ENCODE measurements at places on chromosomes 4 and X.
A peak's percentile ranks its signal among the peaks of the same experiment; 100 is the strongest.

GRCh38 chr4:129162450-129162849 lies 66.5 kb downstream of the C4orf33 start:
- no peaks in the 10 kb centered on the region for H3K36me3 ChIP-seq
- no peaks in the 10 kb centered on the region for H3K4me1 ChIP-seq
- no peak for DNase-seq
- H3K27me3 ChIP-seq = no peaks in the 10 kb centered on the region

DNA sequence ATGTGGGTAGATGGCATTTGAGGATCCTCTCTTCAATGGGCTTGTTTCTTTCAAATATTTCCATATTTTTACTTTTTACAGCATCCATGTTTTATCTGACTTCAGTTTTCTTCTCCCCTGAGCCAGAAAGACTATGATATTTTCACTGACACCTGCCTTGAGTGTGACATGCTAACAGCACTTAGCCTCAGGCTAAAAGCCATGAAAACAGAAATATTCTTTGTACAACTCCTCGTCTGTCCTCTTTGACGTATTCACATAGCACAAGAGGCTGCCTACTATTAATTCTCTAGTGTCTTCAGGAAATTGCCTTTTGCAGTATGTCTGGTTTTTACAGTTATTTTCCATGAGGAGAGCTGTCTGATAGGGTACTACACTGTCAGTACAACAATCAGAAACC lies 215.0 kb downstream of the MAD2L1 start:
- no peaks in the 10 kb centered on the region for H3K4me1 ChIP-seq
- H3K27ac ChIP-seq = no peak overlapping the region
- no peaks in the 10 kb centered on the region for H3K27me3 ChIP-seq
- DNase-seq = no peak

DNA sequence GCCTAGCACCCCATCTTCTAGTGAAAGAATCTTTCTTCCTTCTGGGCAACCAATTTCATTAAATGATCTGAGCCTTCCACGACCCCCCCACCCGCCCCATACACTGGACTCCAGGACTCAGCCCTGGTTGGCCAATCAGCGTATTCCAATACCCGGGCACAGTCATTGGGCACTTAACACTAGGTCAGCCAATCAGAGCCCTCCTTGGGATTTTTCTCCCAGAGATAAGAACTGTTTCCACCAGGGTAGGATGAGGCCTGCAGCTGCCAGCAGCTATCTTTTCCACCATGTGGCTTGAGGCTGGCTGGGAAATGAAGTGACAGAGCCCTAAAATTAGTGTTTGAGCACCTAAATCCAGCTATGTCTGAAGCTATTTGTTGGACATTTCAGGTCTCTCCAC lies 418.8 kb downstream of the BCOR start:
- H3K4me3 ChIP-seq = no peak overlapping the region
- H3K27ac ChIP-seq = no peak overlapping the region
- DNase-seq = no peak
- H3K27me3 ChIP-seq = no peaks in the 10 kb centered on the region
- H3K4me1 ChIP-seq = no peaks in the 10 kb centered on the region
- no peaks in the 10 kb centered on the region for H3K36me3 ChIP-seq

DNA sequence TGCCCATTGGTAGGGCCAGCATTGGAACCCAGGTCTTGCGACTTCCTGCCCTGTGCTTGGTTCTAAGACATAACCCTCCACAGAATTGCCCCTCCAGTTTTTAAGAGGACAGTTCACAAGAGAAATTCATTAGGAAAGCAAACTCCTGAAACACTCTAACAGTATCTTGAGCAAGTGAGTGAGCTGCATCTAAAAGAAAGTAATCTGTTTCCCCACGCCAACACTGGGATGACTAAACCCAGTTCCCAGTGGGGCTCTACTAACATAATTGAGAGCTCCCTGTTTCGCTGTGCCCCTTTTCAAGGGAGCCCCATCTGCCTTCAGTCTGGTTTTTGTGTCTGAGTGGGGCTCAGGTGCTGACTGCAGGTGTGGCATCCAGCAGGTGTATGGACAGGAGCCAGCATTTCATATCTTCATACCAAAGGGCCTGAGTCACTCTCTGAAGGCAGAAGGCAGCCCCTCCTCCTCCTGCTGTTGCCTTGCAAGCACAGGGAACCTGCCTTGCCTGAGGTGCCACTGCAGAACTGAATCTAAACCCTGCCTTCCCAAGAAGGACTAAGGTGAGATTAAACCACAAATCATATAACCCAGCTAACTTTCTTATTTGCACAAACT lies 8.0 kb downstream of the AMOT start:
- H3K36me3 ChIP-seq = no peaks in the 10 kb centered on the region
- H3K27ac ChIP-seq = peak overlapping the region; percentile 73
- peaks cover 40% of the 10 kb centered on the region for H3K4me1 ChIP-seq
- peak; percentile 79 for DNase-seq

- H3K27me3 ChIP-seq = no peaks in the 10 kb centered on the region
- H3K36me3 ChIP-seq = no peaks in the 10 kb centered on the region
- no peak overlapping the region for H3K27ac ChIP-seq
- no peak overlapping the region for H3K4me3 ChIP-seq
- no peaks in the 10 kb centered on the region for H3K4me1 ChIP-seq
Measured at GRCh38 chr4:90597927-90598326, 470.7 kb downstream of the CCSER1 start.

DNA sequence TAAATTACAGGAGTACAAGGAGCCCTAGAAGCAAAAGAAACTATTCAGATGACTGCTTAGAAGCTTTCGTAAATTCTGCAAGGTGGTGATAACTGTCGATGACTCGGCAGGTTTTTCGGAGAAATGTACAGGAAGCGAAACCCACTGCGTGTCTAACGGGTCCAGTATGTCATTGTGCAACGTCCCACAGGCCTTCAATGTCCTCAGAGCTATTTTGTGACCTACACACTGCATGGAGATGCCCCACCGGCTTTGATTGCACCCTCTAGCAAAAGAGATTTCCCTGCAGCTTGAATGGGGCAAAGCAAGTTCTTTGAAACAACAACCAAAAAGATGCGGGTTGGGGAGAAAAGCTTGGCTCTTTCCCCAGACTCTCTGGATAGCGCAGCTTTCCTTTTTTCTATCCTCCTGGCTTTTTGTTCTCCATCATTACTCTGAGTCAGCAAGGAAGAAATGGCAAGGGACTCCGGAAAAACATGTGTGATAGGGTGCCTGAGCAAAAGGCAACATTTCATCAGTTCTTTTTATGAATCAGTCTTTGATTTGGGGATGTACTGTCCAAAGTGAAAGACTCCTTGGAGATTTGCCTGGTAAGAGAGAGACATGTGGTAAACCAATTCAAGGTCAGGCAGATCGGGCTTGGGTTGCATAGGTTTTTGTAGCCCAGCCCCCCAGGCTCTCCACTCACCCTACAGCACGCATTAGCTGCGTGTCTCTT lies 112.0 kb upstream of the TBL1X start:
- H3K27ac ChIP-seq = no peak overlapping the region
- no peaks in the 10 kb centered on the region for H3K27me3 ChIP-seq
- no peaks in the 10 kb centered on the region for H3K4me1 ChIP-seq
- no peaks in the 10 kb centered on the region for H3K36me3 ChIP-seq
- no peak overlapping the region for H3K4me3 ChIP-seq
- no peak for DNase-seq

Data from Caco-2 (cell line).